Activated naive CD8-positive, alpha-beta T cell treated with anti-CD3 and anti-CD28 coated beads, Interleukin-2, amount 50 U/mL, for 16 hours (primary cell): ENCODE measurements at places on chromosomes 16 and 17.

DNA sequence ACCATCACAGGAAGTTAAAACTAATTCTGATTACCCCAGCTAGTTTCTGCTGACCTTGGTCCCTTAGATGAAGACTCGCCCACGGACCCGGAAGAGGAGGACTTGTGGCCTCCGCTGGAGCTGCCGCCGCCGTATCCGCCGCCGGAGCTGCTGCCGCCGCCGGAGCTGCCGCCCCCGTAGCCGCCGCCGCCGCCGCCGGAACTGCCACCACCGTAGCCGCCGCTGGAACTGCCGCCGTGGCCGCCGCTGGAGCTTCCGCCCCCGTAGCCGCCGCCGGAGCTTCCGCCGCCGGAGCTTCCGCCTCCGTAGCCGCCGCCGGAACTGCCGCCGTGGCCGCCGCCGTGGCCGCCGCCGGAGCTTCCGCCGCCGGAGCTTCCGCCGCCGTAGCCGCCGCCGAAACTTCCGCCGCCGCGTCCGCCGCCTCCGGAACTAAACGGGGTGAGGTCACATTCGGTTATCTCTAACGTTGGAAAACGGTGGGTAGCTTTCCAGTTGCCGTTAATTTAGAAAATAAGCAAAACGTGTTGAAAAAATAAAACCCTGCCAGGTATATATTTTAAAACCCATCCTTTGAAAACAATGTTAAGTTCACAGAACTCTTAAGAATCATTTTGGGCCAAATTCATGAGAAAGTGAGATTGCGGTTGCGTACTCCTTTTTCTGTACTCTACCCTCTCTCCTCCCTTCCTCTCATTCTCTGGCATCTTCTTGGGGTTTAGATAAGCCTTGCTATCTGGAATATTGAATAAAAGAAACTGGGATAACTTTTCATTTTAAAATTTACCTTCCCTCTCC, 3.5 kb downstream of the KRT10 start:
- peak; percentile 58 for DNase-seq

DNA sequence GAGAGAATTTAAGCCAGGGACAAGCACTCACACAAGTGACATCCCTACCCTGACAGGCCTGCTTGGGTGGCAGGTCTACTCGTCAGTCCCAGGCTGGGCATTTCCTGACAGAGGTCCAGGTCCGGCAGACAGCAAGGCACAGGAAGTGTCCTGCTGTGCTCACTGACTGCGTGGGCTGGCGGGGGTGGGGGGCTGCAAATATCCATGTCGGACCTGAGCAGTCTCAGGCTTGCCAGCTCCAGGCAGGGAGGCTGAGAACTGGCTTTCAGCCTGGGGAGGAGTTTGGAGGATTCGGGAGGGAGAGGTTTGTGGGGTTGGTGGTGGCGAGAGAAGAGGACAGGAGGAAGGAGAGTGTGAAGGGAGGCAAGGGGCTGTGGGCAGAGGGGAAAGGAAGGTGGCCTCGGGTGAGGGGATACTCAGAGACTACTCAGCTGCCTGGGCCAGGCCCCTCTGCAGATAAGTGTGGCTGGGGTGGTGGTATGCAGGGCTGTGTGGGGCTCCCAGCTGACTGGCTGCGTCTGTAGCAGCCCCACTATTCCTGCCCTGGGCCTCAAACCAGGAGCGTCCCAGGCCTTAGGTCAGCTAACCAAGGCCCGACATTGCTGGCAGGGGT, 7.8 kb downstream of the HIC1 start:
- DNase-seq: no peak

- no peak for DNase-seq
These were observed 11.5 kb downstream of the CLUH start for GRCh38 chr17:2700030-2700490.

GRCh38 chr17:82148997-82149396, 51.0 kb upstream of the FASN start:
- no peak for DNase-seq

DNA sequence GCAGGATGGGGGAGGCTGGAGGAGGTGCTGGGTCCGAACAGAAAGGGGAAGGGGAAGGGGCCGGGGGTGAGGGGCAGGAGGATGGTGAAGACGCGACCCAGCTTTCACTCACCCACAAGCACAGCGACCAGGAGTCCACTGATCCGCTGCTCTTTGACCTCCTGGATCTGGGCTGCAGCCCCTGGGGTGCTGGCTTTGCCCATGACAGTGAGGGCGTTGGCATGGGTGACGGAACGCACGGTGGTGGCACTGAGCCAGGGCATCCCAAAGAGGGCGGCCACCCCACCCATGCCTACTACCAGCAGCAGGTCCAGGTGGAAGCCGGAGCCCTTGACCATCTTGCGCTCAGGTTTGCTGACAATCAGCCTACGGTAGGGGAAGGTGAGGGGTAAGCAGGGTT, 14.9 kb downstream of the SLC4A1 start:
- DNase-seq: no peak

GRCh38 chr16:48919791-48920190, 309.8 kb upstream of the N4BP1 start:
- no peak for DNase-seq

- no peak for DNase-seq
These were observed 895 bp downstream of the SEPTIN1 start for GRCh38 chr16:30381291-30382041.

DNA sequence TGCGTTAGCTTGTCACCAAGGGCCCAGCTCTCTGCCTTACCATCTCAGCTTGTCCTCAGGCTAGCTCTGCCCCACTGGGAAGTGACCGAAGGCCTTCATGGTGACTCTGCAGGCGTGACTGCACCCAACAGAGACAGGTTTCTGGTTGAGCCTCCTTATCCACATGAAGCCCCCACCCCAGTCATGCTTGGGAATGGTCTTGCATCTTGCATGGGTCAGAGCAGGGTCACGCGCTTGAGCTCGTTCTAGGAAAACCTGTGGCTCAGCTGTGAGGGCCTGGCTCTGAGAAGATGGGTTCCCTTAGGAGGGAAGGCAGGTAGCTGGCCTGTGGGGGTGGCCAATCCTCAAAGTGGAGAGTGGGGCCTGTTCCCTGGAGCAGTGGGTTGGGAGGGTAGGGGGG, 122.8 kb downstream of the BANP start:
- DNase-seq: no peak

DNA sequence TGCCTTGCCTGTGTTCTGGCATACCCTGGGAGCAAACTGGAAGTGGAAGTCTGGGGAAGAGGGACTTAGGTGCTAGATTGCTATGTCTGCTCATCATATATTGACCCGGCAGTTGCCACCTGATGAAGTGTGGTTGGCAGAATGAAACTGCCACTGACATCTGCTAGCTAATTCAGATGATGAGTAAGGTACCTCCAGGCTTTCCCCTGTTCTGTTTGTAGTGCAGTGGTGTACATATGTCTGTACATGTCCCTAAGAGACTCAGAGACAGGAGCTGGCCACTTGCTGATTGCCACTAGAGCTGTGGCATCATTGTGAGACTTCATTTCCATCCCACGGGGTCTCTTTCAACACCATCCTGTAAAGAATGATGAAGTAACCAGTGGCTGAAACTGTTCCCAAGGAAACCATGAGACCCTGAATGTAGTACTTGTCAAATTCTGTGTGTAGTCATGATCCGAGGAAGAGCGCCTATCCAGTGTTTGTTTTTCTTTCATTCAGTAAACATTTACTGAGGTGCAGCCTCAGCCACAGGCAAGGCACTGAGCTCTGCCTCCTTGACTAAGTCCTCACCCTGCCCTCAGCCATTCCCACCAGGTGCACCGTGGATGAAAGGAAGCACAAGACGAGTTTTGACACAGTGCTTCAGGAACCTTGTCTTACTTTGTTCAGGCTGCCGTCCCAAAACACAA, 13.2 kb downstream of the CLUAP1 start:
- no peak for DNase-seq

GRCh38 chr16:69711115-69711740, 15.1 kb downstream of the NQO1 start:
- no peak for DNase-seq

DNA sequence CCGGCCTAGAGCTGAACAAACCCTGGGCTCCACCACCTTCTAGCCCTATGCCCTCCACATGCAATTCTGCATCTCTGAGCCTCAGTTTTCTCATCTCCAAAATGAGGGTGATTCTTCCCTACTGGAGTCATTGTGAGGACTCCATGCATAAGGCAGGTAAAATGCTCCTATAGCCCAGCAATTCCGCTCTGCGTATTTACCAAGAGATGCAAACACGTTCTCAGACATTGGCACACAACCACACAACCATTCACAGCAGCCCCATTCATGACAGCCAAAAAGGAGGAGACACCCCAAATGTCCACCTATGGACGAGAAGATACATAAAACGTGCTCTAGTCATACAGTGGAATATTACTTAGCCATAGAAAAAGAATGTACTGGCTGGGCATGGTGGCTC, 3.9 kb upstream of the CASKIN1 start:
- no peak for DNase-seq

DNA sequence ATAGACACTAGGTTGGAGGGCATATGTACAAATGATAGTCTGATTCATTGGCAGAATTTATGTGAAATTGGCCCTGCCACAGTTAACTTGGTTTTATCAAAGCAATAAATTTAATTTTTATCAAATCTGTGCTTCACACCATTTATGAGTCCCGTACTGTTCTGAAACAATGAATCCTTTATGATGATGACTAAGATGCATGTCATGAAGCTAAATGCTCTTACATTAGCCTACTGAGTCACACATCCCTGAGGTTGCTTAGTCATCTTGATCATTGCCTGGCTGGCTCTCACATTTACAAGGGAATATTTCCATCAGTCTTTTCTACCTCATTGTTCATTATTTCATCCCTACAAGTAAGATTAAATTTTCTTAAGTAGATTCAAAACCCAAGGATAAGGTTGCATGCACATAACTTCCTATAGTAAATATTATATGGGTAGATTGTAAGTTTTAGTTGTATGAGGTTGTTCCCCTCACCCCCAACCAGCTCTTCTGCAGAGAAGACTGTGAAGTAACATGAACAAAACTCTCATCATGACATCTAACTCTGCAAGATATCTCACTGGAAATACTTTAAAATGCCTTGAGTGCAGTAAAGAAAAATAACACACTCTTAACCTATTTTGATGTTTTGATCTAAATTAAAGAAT, 170.7 kb downstream of the CYB561 start:
- DNase-seq: no peak

DNA sequence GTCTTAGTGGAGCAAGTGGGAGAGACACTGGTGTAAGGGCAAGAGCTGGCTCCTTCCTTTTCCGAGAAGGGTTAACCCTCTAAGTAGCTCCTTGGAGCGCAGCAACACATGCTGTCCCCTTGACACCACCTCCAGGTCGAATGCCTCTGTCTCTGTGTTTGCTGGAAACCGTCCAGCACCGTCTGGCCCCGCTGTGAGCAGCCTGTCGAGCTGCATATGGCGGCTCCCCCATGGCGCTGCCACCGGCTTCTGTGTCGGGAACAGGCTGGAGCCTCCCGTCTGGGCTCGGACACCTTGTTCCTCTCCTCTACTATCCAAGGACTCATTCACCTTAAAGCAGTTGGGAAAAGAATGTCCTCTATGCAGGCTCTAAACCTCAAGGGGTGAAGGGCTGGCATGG, 28.9 kb upstream of the WSCD1 start:
- DNase-seq: no peak

- DNase-seq: no peak
These were observed 133.2 kb upstream of the FAM20A start for GRCh38 chr17:68734187-68734900.

- DNase-seq: no peak
These were observed 76.4 kb downstream of the CNGB1 start for GRCh38 chr16:57894390-57895080.

DNA sequence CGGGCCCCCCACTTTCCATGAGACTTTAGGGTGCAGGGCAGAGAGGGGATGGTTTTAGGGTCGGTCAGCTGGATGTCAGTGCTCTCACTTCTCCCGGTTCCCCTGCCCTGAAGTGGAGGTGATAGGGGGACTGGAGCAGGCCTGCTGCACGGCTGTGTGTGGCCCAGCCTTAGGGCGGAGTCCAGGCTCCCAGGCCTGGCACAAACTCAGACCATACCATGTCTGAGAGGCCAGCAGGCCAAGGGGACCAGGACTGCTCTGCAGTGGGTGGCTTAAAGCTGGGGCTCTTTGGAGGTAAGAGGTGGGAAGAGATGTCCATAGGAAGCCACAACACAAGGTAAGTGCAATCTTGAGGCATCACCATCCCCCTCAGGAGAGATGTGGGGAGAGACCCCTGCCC, 8.3 kb downstream of the TFAP4 start:
- DNase-seq: no peak

GRCh38 chr17:48643697-48644012, 17.5 kb upstream of the HOXB9 start:
- DNase-seq: no peak

DNA sequence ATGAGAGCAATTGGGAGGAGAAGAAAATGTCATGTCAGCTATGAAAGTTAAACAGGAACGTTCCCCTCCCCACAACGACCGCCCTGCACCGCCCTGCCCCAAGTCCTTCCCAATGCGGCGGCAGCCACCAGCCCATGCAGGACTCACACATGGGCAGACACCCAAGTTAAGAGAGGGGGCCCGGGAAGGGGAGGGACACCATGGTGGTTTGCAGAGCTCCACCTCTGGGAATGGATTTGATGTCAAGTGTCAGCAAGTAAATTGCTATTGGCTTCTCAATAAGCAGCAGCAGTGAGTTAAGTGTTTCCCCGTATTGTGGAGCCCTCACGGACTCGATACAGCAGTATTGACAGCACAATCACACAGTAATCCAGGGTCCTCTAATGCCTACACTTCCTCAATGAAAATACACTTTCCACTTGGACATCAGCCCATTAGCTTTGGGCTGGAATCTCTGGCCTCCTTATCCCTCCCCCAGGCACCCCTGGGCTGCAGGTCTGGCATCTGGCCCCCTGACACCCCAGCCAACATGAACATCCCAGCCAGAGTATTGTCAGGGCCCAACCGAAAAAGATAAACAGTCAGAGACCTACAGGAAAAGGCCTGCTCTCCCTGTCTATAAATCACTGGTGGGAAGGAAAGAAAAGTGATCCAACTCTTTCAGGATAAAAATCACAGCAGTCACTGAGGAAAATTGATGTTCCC, 22.6 kb downstream of the ZFHX3 start:
- DNase-seq: no peak

DNA sequence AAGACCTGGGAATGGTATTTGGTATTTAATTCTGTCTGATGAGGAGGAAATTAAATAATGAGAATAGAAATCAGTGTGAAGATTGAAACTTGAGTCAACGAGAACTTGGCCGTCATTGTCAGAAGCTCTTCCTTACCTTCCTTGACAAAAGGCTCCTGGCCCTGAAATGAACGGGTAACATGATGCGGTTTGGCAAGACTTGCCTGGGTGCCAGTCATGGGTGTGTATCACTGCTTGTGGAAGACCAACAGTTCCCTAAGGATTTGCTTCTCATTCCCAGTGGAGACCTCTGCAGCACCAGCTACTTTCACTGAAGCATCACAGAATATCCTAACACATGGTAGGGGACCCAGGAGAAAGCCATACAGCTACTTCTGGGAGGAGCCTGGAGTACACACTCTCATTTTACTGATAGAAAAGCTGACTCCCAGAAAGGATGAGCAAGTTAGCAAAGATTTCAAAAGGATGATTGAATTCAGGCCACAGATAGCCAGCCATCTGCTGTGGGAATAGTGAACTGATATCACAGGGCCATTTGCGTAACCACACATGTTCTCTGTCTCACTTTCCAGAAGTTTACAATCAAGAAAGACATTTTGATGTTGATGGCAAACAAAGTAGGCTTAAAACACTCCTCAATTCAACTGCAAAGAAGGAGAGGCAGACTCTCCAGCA, 258.1 kb upstream of the SALL1 start:
- no peak for DNase-seq
